ENCODE measurements at places on chromosomes 11 and 22.

DNA sequence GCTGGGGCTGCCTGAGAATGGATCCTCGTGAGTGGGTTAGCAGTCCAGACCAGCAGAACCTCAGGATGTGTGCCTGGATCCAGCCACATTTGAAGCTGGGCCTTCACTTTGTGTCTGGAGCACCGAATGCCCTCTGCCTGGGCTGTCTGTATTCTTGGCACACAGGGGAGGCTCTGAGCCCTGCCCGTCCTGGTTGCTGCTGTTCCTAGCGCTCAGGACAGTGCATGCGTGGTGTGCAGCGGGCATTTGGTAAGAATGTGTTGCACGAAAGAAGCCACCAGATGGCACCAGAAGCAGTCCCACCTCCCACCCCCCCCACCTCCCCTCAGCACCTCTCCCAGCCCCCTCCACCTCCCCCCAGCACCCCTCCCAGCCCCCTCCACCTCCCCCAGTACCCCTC is 4.1 kb upstream of the MAPK11 start:
- no peak for DNase-seq

DNA sequence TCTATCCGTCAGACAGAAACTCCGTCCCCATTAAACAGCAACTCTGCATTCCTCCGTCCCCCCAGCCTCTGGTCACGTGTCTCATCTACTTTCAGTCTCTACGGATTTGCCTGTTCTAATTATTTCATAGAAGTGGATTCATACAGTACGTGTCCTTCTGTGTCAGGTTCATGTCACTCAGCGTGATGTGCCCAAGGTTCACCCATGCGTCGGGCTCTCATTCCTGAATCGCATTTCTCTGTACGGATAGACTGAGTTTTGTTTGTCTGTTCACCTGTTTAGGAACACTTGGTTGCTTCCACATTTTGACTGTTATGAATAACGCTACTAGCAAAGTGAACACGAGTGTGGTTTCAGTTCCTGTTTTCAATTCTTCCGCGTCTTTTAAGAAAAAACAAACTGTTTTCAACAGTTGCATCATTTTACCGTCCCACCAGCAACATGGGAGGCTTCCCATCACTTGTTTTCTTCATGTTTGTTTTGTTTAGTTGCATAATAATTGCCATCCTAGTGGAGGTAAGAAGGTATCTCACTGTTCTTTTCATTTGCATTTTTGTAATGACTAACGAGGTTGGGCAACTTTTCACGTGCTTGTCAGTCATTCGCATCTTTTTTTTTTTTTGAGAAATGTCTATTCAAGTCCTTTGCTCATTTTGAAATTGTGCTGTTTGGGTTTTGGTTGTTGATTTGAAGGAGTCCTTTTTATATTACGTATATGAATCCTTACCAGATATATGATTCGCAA is 8.9 kb upstream of the NLRP6 start:
- DNase-seq: no peak

- no peak for DNase-seq
Measured at GRCh38 chr11:97908354-97908753, 1112.4 kb upstream of the CNTN5 start.

DNA sequence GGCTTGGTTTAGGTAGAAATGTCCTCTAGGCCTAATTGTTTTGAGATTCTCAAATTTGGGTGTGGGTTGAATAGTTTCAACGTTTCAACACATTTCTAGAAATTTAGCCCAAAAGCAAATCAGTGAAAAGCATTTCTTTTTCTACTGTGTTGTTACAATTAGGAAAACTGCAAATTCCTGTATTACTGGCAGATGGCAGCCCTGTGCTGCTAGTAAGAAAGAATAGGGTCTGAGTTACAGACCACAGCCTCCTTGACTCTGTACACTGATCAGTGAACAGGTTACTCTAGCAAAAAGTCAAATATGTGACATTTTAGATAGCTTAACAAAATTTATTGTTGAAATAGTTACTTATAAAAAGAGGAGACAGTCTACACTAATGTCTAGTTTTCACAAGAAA is 703.0 kb downstream of the JRKL start:
- no peak for DNase-seq

DNA sequence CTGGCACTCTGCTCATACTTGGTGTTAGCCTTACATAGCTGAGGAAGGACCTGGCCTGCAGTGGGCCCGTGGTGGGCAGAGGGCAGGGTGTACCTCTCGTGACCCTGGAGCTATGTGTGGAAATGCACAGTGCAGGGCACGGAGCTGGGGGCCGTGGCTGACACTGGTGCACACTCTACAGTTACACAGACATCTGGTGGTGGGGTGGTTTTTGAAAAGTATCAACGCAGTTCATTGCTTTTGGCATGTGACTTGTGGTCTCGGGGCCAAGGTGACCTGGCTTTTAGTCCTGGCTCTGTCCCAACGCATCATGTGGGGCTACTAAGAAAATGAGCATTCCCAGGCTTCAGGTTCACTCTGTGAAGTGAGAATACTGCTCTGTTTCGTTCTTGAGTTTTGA is 553.6 kb downstream of the NTM start:
- DNase-seq: no peak

DNA sequence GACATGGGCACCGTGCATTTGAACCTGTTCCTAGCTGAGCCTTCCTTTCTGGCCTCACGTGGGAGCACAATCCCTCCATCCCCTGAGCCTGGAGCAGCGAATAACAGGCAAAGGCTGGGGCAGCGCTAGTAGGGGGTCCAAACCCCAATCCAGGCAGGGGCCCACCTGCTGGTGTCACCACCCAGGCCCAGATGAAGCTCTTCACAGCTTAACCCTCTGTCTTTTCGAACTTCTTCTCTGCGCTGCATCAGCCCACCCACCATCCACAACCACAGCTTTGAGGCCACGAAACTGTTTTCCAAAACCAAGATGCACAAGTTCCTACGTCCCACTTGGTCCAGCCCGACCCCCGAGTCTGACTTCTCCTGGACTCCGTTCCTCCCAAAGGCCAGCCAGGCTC is 11.5 kb downstream of the KCNC1 start:
- DNase-seq: no peak

- no peak for DNase-seq
Measured at GRCh38 chr22:27454807-27455450, 346.6 kb downstream of the MN1 start.

GRCh38 chr11:122745111-122745510 is 89.6 kb downstream of the UBASH3B start:
- no peak for DNase-seq

- DNase-seq: no peak
Measured at GRCh38 chr11:132051704-132052103, 681.3 kb downstream of the NTM start.

DNA sequence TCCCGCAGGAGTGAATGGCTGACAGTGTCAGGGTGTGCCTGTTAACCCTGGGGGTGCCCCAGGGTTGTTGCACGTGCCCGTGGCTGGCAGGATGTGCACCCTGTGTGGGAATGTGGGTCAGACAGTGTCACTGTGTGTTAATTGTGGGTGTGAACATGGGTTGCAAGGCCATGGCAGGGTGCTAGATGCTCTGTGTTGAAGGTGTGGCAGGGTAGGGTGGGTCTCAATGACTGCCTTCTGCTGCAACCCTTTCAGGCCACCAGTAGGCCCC is 8.3 kb downstream of the RIN1 start:
- DNase-seq: no peak

Measured in SHP77 treated with DMSO at 0.1 percent for 48 hours (cell line).